SK-N-MC (cell line): ENCODE measurements at places on chromosomes 11 and 22.

DNA sequence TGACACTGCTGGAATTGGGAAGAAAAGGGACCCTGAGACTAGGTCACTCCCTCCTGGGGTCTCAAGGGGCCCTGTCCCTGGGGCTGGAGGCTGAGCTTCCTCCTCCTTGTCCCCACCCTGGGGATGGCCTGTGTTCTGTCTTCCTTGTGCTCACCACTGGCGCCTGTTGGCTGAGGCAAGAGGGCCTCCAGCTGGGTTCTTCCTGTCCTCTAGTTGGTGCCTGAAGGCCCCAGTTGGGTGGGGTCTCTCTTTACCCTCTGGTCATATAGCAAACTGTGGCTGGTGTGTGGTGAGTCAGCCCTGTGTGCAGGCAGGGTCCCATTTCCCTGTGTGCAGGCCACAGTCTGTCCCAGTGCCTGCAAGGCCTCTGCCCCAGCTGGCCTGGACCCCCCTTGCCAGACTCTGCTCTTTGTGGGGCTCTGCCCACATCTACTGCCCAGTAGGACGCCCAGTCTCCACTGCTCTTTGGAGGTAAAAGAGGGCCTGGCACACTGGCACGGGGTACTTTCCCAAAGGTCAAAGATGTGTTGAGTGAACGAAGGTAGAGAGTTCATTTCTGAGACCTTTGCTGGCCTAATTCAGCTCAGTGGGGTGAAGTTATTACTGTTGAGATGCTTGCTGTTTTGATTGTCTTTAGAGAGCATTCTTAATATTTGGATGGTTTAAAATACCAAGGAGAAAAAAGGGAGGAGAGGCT, 55.1 kb upstream of the CLDN5 start:
- no peak for DNase-seq

- no peak for DNase-seq
These were observed at the start of gene YPEL4 for GRCh38 chr11:57649826-57650738. Gene YPEL4, minus strand, starts transcription at chr11:57649912. Its CDS starts 2,805 bp downstream, at chr11:57647107.

DNA sequence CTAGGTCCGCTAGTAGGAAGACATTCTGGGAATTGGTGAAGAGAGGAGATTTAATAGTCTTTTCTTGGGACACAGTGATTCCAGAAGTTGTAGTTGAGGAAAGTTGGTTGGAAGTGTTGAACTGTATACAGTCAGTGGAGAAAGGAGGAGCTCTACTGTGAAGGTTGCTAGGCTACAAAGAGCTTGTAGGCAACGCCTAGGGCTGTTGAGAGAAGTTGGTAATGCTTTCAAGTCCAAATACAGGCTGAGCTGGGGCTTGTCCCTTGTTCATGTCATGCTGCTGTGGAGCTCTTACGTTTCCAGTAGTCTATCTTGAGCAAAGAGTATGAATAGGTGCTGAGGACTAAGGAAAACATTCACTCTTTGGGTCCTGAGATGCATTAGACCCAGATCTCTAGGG, 1.1 kb downstream of the TBCEL start:
- no peak for DNase-seq

GRCh38 chr11:19083166-19083565, 22.6 kb upstream of the MRGPRX2 start:
- no peak for DNase-seq

DNA sequence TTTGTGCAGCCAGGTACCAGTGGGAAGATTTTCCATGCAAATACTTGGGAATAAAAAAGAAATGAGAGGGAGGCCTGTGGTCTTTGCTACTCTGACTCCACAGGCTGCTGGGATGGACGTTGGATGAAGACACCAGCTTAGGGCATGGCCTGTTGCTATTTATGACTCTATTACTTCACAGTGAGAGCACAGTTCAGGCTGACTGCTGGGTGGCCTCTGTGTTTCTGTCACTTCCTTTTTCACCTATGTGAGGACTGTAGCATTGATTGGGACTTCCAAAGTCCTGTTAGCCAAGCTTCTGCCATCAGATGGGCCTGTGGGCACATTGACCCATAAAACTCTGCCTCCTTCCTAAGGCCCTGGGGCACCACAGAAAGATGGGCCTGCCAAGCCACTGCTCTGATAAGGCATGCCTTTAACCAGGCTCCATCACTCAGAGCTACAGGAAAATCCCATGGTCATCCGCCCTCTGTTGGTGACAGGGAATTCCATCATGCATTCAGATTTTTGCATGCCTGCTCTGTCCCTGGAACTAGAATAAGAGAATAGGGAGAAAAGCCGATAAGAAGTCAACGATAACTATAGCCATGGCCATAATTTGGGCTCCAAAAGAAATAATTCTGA, 64.6 kb downstream of the KCNJ1 start:
- DNase-seq, result no peak

DNA sequence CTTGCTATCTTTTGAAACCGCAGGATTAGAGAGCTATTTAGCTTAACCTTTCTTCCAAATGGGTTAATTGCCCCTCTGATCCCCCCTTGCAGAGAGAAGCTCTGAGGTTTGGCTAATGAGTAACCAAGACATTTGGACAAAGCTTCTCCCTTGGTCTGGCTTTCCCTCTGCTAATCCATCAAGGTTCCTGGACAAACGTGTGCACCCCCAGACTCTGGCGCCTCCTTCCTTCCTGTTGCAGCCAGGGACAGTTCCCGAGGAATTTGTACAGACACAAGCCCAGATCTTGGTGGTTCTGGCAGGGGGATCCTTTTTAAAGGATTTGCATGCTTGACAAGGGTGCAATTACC, 1.6 kb downstream of the KIAA1671 start:
- DNase-seq, result no peak

DNA sequence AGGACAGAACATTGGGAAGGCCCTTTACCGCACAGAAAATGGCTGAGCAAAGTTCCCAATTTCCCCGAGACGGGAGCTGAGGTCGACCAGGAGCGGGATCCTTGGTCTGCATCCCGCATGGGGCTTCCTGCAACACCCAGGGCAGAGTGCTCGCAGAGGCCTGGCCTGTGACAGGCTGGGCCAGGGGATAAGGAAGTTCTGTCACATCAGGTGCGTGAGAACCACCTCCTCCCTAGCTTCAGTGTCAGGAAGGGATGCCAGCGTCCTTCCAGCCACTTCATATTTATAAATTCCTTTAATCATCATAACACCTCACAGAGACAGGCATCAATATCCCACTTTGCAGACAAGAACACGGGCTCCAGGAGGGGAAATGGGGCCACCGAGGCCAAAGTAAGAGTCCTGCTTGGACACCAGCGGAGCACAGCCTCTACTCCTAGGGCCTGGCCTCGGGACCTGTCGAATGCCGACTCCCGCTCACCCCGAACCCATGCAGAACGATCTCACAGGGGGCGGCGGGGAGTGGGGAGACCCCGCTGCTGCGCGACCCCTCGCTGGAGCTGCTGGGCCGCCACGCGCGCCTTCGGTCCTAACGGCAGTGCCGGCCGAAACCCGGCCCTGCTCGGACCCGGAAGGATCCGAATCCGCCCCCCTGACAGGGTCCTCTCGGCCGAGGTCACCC, 532 bp downstream of the BET1L start:
- no peak for DNase-seq

- DNase-seq, result no peak
These were observed 63.1 kb downstream of the PRSS23 start for GRCh38 chr11:86863476-86863875.

DNA sequence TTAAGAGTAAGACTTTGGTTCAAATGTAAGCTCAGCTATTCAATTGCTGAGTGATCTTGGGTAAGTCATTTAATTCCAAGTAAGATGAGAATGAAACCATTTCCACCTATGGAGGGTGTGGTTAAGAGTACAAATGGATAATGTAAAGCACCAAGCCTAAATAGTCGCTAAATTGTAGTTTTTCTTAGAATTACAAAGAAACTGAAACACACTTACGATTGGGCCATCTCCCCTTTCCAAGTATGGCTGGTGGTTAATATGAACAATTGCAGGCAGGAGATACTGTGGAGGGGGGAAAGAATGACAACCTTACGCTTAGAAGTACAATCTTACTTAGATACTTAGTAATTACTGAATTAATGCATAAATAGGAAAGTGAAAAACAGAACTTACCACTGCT, 8.2 kb downstream of the DDX17 start:
- no peak for DNase-seq

DNA sequence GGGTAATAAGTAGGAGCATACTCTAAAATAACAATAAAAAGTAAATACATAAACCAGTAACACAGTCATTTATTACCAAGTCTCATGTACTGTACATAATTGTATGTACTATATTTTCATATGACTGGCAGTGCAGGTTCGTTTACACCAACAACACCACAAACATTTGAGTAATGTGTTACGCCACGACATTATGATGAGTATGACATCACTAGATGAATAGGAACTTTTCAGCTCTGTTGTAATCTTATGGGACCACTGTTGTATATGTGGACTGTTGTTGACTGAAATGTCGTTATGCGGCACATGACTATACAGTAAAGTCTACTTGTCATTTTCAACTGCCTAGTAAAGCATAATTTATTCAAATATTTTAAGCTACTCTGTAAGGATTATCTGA, 18.6 kb downstream of the KIF18A start:
- no peak for DNase-seq

DNA sequence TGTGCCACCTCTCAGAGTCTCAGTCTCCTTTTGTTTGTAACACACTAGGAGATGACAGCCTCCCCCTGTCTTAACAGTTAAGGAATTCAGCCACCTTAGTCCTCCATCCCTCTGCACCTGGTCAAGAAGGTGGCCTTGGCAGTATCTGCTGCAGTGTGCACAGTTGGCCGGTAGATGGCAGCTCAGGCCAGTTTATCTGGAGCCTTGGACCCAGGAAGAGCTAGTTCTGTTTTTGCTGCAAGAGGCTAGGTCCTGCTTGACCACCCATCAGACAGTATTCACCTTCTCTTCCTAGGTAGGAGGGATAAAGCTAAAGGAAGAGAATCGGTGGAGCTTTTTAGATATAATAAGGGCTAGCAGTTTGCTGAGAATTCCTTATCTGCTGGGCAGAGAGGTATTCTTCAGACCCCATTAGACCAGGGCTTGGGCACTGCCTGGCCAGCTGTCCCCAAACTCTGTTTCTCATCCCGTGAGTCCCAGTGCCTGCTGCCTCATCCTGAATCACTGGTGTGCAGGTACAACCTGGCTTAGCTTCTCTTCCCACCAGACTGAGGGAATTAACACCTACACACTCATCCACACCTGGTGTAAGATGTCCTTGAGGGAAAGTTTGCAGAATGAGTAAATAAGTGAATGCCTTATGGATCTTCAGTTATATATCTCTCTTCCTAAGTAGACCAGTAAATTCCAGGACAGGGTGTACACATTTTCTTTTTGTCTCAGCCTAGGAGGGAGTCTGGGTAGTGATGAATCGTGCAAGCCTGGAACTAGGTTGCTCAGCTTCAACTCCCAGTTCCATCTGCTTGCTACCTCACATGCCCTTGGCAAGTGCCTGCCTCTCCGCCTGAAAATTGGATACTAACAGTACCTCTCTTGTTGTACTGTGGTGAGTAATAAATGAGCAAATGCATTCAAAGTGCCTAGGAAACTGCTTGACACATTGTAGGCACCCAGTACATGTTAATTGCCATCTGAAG, 70.8 kb upstream of the NARS2 start:
- no peak for DNase-seq

- DNase-seq, result no peak
These were observed 19.8 kb downstream of the CAT start for GRCh38 chr11:34458525-34458924.

- no peak for DNase-seq
These were observed 14.1 kb upstream of the ALKBH3 start for GRCh38 chr11:43866520-43866919.

GRCh38 chr11:94767701-94768601, at the start of gene AMOTL1:
Gene AMOTL1, plus strand, starts transcription at chr11:94768356. Its CDS starts 156 bp downstream, at chr11:94768512.
- DNase-seq, result no peak

GRCh38 chr11:43503417-43503816, 144.7 kb downstream of the TTC17 start:
- no peak for DNase-seq

DNA sequence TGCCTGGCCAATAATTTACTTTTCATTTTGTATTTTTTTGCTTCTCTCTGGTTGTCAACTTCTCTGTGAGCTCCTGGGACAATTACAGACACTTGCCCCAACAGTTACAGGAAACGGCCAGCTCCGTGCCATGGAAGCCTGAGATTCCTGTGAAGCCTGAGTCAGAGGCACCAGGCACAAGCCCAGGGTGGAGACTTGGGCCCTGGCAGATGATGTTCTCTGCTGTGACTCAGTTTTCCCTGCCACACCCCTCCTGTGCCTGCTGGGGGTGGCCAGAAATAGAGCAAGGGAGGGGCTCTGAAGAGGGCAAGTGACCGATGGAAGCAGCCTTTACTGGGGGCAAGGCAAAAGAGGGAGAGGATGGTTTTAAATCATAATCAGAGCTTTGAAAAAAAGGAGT, 4.9 kb downstream of the ATP5MGL start:
- no peak for DNase-seq

DNA sequence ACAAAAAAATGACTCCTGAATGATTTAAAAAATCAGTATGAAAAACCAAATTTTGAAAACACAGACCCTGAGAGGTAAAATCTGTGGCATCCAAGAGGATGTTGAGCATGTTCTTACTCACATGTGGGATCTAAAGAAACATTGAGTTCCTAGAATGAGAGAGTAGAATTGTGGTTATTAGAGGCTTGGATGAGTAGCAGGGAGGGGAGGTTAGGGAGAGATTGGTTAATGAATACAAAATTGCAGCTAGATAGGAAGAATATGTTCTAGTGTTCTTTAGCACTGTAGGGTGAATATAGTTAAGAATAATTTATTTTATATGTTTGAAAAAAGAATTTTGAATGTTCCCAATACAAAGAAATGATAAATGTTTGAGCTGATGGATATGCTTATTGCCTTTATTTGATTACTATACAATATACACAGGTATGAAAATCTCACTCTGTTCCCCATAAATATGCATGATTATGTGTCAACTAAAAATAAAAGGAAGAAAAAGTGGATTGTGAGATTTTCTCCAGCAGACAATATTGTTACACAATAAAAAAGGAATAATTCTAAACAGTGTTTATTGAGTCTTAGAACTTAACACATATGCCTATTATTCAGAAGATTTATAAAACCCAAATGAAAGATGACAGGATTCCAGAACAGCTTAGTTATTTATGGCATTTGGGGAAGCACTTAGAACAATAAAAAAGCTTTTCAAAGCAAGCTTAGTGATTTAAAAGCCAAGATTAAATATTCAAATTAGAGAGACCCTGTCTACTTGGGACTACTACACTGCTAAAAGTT, 28.7 kb downstream of the MS4A2 start:
- no peak for DNase-seq

GRCh38 chr11:32118025-32118974, 27.4 kb downstream of the RCN1 start:
- DNase-seq, result no peak
